Fibroblast of skin of left quadriceps (primary cell): ENCODE measurements at places on chromosomes 12 and 14.

DNA sequence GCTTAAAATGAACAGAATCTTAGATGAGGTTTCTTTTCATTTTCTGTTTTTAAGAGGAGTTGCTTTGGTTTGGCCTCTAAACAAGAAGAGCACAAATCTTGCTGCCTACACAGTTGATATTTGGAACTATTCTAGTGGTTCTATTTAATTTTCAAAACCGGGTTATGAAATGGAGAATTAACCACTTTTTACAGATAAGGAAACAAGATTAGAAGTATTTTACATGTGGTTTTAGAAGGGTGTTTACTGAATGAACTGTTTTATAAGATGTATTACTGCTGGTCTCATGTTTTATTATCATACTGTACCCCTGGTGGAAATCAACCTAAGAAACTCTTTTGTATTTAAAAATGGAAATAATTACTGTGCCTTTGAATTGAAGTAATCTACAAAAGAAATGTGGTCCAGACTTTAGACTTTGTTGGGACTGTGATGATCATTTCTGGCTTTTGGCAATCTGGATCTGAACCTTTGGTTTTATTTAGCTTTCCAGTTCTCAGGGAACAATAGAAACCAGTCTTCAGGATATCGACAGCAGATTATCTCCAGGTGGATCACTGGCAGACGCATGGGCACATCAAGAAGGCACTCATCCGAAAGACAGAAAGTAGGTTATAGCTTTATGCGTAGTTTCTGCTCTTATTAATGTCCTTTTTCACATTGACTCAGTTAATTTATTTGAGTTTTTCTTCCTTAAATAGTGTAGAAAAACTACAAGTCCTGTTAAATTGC, 43.2 kb downstream of the TBK1 start:
- DNase-seq = no peak

DNA sequence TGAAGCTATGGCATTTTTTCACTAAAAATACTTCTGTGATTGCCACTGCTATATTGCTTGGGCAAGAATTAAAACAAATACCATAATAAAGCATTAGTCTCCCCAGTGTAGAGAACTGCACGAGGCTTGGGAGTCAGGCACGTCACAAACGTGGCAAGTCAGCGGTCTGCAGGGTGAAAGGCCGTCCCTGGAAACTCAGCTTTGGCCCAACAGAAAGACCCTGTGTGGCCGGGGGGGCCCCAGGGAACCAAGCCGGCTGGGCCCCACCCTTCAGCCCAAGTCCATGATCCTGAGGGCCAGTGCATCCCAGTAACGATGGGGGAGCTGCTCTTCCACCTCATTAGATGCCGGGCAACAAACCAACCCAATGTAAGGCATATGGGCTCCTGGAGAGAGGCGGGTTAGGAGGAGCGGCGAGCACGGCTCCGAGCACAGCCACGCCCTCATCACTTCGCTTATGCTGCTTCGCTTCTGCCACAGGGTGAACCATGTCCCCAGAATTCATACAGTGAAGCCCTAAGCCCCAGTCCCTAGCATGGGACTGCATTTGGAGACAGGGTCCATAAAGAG, 50.9 kb upstream of the GPR68 start:
- DNase-seq = no peak

- no peak for DNase-seq
Observed at GRCh38 chr14:100306998-100307765, 938 bp upstream of the SLC25A29 start.

DNA sequence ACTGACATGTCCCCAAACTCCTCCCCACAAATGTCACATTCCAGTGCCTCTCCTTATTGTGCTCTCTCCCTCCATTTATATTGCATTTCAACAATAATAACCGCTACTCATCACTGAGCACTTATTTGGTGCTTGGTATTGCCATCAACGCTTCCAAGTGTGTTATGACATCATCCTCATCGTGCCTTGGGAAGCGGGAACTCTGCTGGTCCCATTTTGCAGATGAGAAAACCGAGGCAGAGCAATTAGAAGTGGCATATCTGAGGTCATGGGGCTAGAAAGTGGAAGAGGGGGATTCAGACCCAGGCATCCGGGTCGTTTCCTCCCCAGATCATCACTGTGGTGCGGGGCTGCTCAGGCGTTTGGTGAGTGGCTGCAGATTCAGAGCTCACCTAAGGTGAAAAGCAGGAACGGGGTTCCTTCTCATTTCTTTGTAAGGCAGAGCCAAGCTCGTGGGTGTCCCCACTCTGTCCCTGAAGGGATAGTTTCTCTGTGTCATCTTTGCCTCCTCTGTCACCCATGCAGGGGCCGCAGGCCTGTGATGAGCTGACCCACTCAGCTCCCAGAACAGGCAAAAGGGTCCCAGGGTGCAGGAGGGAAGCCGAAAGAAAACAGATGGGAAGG, 5.5 kb upstream of the FZD10 start:
- no peak for DNase-seq

GRCh38 chr14:89912667-89913211, 41.8 kb downstream of the EFCAB11 start:
- peak; percentile 96 for DNase-seq

DNA sequence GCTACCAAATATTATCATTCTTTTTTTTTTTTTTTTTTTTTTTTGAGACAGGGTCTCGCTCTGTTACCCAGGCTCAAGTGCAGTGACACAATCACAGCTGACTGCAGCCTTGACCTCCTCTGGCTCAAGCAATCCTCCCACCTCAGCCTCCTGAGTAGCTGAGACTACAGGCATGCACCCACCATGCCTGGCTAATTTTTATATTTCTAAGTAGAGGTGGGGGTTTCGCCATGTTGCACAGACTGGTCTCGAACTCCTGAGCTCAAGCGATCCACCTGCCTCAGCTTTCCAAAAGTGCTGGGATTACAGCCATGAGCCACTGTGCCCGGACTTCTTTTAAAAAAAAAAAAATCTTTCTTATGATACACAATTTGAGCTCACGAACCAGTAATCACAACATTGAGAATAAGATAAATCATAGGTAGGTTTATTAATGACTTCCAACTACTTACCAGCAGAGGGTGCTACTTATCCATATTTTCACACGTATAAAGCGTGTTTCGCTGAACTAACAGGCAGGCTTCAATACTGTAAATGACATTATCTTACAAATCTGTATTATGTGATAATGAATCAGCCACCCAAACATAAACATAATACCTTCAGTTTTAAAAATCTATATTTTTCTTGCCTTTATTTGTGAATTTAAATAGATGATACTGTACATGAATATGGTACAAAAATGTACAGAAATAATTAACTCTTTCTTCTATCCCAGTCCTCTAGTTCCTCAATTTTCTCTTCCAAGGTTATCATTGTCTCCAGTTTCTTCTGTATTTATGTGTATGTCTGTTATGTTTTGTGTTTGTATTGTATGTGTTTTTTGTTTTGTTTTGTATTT, 42.5 kb upstream of the BCAT1 start:
- peak; percentile 33 for DNase-seq

GRCh38 chr12:90460681-90461080, 494.3 kb downstream of the CCER1 start:
- DNase-seq = no peak

DNA sequence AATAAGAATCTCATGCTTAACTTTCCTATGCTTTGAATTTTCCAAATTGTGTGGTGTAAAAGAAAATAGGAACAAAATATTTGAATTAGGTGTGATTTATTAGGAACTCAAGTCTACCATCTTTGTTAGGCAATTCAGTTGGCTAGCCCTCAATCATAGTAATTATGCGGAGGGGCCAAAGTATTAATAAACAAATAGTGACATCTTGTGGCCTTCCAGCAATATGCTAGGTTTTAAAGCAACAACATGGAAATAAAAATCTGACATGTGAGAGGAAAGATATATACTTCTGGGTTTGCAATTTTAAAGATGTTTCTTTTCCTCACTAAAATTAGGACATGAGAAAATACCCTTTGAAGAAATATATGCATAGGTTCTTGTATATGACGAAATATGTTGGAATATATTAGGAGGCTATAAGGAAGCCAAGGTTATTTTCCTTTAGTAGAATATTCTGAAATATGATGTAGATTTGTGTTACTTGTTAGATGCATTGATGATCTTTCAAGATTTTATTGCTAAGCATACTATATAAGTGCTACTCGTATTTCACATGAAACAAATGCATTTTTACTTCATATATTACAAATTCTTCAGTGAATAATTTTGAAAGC, 200.4 kb downstream of the PTPRO start:
- DNase-seq = peak; percentile 32

DNA sequence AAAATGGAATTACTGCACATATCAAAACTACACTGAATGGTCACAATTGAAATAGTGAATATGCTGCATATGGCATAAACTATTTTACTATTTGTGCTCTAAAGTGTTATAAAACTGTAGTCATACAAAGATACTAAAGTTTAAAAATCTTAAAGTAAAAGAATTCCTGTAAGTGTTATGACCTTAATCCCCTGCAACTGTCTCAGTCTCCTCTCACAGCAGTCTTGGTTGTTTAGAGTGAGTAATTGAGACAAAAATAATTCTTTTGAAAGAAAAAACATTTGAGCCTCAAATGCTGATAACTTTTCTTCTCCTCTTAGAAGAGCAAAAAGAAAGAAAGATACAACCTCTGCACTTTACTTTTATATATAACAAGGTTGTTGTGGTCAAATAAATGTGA, 99.9 kb downstream of the SYT1 start:
- DNase-seq = no peak

DNA sequence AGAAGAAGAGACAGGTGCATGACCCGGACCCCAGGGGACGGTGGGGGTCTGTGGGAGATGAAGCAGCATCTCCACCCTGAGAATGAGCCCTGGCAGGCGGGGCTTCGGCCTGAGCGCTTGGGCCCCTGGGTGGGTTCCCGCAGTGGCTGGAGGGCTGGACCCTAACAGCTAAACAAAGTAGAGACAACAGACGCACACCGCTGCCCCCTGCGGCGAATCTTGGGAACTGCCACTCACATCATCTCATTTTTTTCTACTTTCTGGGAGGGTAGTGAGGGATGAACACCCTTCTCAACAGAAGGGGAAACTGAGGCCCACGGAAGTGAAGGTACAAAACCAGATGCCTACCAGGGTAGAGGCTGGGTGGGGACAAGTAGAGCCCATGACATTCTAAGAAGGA, 104.7 kb downstream of the RFLNA start:
- no peak for DNase-seq

- no peak for DNase-seq
Observed at GRCh38 chr14:32744811-32745445, 193.8 kb upstream of the NPAS3 start.

GRCh38 chr14:98798099-98798498, 473.9 kb downstream of the BCL11B start:
- DNase-seq = no peak

DNA sequence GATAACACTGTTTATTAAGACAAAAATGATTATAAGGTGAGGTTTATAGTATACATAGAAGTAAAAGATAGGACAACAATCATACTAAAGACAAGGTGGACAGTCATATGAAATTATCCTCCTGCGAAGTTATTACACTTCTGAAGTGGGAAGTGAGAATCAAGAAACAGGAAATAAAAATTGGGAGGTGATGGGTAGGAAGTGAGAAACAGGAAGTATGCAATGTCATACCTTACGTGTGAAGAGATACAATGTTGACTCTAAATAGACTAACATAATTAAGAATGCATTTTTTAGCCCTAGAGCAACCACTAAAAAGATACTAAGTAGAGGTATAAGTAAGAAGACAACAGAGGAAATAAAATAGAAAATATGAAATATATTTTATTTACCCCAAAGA, 43.7 kb downstream of the GRIN2B start:
- DNase-seq = no peak

DNA sequence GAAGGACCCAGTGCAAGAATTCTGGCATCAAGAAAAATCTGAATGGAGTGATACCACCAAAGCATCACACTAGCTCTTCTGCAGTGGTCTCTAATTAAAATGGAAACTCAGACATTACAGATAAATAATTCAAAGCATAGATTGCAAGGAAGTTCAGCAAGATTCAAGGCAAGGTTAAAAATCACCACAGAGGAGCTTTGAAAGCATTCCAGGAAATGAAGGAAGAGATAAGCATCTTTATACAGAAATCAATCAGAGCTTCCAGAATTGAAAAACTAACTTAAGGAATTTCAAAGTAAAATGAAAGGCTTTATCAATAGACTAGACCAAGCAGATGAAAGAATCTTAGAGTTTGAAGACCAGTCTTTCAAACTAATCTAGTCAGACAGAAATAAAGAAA, 20.4 kb upstream of the GLIPR1 start:
- no peak for DNase-seq

DNA sequence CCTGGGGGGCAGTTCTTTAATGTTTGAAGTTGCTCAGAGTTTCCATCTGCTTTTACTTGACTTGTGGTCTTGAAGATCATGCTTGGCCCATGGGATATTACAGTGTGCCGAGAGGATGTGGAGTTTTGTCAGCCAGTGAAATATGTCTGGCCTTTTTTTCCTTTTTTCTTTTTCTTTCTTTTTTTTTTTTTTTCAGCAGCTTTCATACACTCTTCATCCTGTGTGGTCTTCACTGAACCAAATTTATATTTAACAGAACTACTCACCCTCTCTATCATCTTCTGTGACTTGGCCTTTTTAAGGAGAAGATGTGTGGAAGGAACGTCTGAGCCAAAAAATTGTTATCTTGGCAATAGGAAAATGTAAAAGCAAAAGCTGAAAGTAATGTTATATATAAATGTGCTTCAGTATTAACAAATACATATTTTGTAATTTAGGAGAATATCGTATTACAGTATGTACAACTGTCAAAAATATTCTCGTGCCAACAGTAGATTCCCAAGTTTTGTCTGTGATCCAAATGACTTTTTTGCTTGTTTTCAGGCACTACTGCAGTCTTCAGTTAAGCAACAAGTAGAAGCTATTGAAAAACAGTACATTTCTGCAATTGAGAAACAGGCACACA, 200.6 kb downstream of the CCDC91 start:
- peak; percentile 78 for DNase-seq

DNA sequence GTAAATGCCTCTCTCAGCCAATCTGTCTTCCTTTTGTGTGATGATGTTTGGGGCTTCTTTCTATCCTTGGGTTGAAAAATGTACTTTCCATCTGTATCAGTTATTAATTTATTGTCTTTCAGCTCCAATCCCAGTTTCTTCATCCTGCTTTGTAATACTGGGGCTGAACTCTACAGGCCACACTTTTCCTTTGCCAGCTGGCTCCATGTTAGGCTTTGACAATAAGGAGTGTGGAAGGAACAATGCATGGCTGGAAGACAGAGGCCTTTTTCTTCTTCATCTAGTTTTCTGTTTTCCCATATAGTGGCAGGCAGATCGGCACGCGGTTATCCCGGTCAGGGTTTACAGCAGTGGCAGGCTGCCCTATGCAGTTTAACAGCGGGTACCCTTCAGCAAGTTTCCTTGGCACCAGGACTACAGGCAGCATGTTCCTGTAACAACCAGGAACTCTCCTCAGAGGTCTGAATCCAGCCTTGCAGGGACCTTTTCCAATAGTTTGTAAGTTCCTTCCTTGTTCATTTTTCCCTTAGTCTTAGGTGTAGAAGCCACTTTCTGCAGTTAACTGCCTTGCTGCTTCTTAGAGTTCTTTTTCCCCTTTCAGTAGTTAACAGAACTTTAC, 38.5 kb upstream of the CRACR2A start:
- no peak for DNase-seq

GRCh38 chr12:49059045-49059298, 1.6 kb downstream of the KMT2D start:
- DNase-seq = no peak
